ENCODE measurements at places on chromosomes 16 and 17.
A peak's percentile ranks its signal among the peaks of the same experiment; 100 is the strongest.

DNA sequence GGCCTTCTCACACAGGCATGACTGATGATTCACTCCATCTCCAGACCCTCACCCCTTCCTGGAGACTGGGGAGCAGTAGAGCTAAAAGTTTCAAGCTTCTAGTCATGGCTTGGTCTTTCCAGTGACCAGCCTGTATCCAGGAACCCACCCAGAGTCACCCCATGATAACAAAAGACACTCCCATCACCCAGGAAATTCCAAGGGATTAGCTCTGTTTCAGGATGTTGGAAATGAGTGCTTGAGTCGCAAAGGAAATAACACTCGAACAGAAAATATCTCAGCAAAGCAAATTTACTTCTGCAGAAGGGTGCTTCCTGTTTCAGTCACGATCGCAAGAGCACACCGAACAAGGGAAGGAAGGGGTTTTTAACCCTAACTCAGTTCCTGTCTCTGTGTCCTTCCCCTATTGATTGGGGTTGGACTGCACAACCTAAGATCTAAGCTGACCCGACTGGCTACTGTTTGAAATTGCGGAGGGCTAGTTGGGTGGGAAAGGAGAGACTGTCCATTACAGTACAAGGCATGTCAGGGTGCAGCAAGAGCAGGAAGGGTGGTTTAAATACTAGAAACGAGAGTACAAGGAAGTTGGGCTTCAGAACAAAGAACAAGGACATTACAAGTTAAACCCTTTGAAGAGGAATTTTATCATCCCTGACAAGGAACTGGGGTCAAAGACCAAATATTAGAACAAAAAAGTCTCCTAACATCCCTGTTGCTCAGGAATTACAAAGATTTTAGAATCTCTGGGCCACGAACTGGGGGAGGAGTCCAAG lies 224.4 kb upstream of the CACNG5 start:
- no peak for DNase-seq

DNA sequence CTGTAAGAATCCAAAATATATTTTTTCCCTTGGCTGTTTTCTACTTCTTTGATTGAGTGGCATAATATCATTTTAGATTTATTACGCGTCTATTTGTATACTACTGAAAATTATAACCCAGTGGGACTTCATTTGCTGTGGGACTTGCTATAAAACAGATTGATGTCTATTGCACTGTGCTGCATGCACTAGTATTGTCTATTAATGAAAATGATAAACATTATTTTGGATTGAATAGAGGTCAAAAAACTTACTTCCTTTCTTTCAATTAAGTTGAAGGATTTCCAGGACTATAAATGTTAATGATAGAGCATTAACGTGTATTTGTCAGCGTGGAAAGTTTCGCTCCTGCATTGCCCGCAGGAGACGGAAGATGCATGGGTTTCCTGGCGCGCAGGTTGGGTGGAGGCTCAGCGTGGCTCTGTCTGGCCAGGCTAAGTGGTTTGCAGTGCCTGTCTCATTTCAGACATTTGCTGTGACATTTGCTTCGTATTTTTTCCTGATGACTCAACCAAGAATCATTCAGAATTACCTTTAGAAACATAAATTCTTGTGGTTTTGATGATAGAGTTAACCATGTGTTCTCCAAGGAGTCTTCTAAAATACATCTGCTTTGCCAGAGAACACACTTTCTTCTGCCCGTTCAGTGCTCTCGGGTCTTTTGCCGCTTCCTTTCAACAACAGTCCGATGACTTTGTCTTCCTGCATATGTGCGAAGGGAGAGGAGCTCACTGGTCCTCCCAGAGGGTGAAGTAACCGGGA lies 216.7 kb downstream of the RPTOR start:
- peak; percentile 20 for DNase-seq

DNA sequence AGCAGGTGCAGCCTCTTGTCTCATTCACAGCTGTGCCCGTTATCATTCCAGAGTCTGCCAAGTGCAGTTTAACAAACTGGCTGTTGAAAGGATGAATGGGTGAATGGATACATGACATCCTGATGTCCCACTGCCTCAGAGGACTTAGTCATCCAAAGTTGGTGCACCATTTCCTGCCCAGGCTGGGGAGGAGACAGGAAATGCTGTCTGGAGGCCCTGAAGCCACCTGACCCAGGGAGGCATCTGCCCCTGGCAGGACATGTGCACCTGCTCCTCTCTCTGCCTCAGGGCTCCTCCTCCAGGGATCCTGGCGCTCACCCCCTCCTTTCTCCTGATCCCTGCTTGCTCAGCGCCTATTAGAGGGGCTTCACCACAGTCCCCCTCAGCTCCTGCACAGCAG lies 1.8 kb upstream of the CD300C start:
- DNase-seq = no peak

- DNase-seq = peak; percentile 29
Measured at GRCh38 chr17:39231591-39232551, 6.1 kb upstream of the STAC2 start.

- peak; percentile 36 for DNase-seq
Measured at GRCh38 chr16:28623172-28623711, 13.4 kb upstream of the SULT1A1 start.

GRCh38 chr17:74389084-74389753 lies 21.9 kb downstream of the GPR142 start:
- no peak for DNase-seq

GRCh38 chr16:56262148-56262547 lies 70.9 kb downstream of the GNAO1 start:
- no peak for DNase-seq

- DNase-seq = no peak
Measured at GRCh38 chr16:56675685-56676210, 6.1 kb downstream of the MT1H start.

GRCh38 chr17:31089471-31089870 lies 5.3 kb upstream of the NF1 start:
- DNase-seq = no peak

DNA sequence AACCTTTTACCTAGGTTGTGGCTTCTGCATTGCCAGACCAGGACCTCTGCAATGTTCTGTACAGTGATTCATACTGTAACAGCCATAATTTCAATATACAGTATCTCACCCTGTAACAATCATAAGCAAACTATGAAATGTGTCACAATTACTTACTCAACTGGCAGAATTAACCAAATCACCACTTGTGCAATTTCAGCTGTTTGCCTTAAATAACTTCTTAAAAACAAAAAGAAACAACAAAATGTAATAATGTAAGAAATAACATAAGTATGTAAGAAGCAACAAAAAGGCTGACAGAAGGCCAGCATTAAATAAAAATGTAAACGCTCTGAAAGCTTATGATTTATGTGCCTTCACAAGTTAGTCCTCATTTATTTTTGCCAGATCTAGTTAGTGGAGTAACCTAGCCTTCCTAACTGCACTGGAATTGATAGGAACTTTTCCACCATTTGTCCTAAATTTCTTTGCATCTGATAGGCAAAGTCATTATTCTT lies 96.9 kb downstream of the SKAP1 start:
- DNase-seq = no peak

DNA sequence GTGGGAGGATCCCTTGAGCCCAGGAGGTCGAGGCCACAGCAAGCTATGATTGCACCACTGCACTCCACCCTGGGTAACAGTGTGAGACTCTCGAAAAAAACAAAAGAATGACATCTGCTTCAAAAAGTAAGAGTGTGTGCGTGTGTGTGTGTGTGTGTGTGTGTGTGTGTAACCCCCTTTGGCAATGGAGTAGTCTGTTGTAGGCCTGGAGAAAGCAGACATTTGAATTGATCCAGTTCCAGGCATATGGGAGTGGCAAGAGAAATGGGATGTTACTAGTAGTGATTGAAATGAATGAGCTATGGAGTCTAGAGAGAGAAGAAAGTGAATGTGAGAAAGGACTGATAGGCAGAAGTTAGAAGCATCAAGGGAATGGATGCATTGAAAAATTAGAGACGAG lies 9.9 kb downstream of the CASC3 start:
- no peak for DNase-seq

DNA sequence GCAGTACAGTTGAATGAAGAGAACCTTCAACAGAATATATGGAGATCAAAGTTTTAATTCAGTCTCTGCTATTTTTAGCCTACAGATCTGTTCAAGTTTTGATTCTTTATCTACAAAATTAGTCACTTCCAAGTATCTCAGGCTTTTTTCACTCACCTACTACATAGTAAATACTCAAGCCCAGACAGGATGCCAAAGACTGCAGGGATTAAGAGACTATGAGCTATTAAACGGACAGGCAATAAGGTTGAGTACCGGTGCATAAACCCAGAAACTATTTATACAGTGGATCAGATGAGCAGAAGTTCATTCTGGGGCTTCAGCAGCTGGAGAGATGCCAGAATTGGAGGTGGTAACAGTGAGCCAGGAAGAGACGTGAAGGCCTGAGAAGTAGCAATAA lies 18.7 kb upstream of the OR3A1 start:
- DNase-seq = no peak

DNA sequence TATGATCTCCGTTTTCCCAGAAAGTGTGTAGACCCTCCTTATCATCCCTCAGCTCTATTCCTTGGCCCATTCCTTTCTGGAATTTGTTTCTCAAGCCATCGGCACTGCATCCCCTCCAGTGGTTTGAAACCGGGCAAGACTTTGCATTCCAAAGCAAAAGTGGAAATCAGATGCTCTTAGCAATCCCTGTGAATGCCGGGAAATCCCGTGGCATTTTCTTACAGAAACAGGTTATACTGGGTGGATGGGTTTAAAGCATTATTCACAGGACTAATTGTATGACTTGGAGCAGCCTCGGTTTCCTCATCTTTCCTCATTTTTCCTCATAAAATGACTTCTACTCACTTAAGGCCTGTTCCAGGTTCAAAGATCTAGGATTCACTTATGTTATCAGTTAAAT lies 52.0 kb downstream of the MAP2K6 start:
- no peak for DNase-seq

GRCh38 chr17:38958756-38959155 lies 8.4 kb downstream of the FBXO47 start:
- no peak for DNase-seq

GRCh38 chr16:1637526-1637925 lies 25.4 kb downstream of the CRAMP1 start:
- no peak for DNase-seq

GRCh38 chr17:15971882-15972281 lies 27.0 kb downstream of the ADORA2B start:
- DNase-seq = no peak

GRCh38 chr17:46949291-46950174 lies 26.6 kb downstream of the GOSR2 start:
- DNase-seq = no peak

GRCh38 chr17:74816905-74817620 lies 40.9 kb upstream of the NAT9 start:
- no peak for DNase-seq

DNA sequence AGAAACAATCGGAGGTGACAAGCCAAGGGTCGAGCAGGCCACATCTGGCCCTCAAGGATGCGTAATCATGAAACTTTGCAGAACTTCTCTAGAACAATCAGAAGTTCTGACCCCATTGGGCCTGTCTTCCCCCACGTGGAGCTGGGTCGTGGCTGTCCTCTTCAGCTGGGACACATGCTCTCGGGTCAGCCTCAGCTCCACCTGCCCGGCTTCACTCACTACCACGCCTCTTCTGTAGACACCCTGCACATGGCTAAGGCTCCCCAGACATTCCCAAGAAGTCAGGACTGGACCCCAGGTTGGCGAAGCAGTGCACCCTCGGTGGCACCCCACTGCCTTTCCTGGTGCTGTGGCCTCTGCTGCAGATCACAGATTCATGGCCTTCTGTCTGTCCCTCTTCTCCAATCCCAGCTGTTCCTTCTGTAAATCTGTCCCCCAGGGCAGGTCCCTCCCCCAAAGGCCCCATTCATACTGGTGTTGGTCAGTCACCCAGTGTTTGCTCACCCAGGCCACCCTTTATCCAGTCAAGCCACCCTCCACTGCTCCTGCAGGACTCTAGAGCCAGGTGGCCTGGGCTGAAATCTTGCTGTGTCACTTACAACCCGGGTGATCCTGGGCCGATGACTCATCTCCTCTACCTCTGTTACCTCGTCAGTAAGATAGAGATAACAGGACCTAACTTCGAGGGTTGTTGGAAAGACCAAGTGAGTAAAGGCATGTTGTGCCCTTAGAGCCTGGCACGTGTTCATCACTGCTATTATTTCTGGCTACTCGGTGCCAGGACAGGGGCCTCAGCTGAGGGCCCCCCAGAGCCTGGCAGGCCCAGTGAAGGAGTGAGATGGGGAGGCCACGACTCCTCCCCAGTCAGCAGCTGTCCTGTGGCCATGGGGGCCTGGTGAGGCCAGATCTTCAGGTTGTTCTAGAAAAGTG lies 1.4 kb upstream of the SLC5A11 start:
- no peak for DNase-seq

DNA sequence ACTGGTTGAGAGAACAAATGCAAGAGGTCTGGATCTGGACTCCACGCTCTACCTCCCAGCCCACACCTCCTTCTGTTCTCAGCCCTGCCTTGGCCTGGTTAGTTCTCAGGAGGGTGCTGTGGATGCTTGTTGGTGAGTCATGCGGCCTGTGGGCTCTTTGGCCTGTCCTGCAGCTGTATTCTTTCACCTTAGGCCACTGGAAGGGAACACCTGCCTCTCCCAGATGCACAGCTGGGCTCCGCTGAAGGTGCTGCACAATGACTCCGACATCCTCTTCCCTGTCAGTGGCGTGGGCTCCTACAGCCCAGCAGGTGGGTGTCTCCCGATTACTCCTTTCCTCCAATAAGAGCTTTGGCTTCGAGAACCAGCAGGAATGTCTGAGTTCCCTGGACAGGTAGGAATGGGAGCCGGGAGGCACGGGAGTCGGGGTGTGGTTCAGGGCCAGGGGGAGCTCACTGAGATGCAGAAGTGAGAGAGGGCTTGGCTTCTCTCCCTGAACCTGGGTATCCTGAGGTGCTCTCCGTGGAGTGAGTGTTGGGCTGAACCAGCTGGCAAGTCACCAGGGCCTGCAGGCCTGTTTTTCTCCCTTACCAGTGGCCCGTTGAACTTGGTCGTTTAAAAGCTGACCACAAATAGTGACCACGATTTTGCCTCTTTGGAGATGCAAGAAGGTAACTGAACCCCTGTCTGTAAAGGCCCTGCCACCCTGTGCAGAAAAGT lies 85.0 kb downstream of the SNX29 start:
- DNase-seq = no peak

DNA sequence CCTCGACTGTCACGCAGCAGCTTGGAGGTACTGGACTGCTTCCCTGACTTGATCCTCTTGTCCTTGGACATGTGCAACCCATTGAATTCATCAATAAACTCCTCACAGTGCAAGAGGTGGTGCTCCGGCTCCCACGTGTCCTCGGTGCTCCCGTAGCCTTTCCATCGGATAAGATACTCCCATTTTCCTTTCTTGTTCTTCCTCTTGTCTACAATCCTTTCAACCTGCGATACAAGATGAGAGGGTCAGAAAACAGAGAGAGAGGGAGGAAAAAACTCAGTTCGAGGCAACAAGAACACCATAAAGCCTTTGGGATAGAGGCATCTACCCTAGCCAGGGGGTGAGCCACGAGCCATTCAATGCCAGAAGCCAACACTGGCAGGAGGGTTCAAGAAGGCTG lies 119.5 kb downstream of the CDYL2 start:
- DNase-seq = no peak

DNA sequence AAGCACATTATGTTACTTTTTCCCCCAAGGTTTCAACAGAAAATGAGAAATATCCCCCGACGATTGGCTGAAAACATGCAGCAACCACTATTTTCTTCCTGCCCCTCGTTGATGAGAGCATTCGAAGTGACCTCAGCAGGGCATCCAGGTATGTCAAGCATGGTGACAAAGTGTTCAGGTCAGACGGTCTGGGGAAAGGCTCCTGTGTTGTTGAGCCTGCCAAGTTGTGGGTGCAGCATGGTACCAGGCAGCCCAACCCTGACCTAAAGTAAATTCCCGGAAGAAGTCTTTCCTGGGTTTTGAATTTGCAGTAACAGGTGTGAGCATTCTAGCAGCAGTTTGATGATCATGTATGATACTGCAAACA lies 51.7 kb upstream of the SEC14L1 start:
- no peak for DNase-seq
